GM23338 (cell line): ENCODE measurements at places on chromosomes 2 and 18.
A peak's percentile ranks its signal among the peaks of the same experiment; 100 is the strongest.

DNA sequence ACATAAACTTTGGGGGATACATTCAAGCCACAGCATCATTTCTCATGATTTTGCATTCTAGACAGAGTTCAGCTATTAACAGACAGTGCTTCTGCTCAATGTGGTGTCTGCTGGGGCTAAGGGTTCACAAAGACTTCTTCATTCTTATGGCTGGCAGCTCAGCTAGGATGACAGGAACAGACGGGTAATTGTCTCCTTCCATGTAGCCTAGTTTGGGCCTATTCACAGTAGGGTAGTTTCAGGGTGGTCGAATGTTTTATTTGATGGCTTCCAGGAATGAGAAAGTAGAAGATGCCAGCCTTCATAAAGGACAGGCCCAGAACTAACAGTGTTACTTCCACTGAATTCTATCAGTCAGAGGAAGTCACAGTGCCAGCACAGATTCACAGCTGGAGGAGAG lies 26.0 kb upstream of the BCL2L11 start:
- no peak for DNase-seq

DNA sequence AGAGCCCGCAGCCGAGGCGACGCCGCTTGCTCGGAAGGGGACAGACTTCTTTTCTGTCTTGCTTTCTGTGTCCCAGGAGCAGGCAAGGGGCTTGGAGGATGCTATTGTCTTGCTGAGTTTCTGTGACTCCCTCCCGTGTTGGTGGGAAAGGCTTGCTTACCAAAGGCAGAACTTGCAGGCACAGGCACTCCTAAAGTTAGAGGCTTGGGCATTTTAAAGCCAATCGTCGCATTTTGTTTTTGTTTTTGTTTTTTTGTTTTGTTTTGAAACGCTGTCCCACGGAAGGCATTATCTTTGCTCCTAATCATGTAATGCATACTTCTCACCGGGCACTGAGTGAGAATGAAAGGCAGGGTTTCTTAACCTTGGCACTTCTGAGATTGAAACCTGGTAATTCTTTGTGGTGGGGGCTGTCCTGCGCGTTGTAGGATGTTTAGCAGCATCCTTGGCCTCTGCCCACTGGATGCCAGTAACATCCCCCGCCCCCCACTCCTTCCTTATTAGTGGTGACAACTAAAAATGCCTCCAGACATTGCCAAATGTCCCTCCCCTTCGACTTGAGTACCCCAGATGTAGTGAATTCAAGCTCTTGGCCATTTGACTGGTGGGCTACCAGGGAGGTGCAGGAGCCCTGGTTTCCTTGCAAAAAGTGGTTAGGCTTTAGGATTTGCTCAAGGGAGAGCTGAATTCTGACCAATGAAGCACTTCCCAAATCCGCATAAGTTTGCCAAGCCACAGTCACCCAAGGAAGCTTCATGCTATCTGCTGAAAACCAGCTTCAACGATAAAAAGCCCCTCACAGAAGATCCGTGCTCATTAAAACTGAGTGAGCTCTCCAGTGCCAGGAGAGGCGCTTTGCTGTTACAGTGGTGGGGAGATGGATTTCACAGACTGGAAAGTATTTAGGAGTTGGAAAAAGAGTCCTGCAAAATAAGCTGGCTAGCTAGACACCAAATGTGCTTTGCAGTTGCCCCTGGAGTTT lies 1.2 kb downstream of the ANTXR1 start:
- DNase-seq: peak; percentile 43

DNA sequence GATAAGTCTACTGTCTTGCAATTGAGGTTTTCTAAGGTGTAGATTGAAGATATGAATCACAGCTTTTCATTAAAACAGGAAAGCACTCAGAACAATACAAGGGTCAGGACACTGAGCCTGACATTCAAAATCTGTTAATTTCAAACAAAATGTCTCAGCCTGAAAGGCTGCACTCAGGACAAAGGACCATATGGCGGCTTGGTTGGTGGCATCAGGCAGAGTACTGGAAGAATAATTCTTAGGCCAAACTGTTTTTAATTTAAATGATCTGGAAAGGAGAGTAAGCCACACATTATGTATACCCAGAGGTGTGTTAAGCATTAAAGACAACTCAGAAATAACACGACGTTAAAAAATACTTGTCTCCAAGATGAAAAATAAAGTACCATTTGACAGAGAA lies 85.9 kb downstream of the SKA1 start:
- DNase-seq: no peak

GRCh38 chr18:45962866-45963265 lies 4.3 kb downstream of the EPG5 start:
- DNase-seq: no peak

DNA sequence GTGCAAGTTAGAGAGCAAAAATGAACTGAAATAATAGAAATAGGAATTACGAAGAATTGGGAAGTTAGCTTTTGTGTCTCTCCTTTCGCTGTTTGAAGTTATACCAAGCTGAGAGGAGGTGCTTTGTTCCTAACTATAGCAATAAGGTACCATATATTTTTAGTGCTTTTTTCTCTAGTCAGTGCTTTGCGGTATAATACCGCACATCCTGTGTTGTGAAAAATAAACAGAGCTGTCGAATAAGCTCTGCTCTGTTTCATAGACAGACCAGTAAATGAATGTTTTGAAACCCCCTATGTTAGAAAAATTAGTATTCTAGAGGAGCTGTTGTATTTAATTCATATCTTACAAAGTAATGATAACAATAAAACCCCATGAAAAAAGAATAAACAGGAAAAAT lies 130.8 kb downstream of the MAP4K4 start:
- no peak for DNase-seq

GRCh38 chr18:76588601-76589226 lies 93.7 kb upstream of the ZNF516 start:
- peak; percentile 27 for DNase-seq

GRCh38 chr2:45904946-45905631 lies 253.6 kb downstream of the PRKCE start:
- no peak for DNase-seq

DNA sequence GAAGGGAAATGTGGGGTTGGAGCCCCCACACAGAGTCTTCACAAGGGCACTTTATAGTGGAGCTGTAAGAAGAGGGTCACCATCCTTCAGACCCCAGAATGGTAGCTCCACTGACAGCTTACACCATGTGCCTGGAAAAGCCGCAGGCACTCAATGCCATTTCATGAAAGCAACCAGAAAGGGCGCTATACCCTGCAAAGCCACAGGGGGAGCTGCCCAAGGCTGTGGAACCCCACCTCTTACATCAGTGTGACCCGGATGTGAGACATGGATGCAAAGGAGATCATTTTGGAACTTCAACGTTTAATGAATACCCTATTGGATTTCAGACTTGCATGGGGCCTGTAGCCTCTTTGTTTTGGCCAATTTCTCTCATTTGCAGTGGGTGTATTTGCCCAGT lies 694.7 kb downstream of the CBLN2 start:
- peak; percentile 3 for DNase-seq

GRCh38 chr18:58894930-58895329 lies 30.3 kb downstream of the ZNF532 start:
- no peak for DNase-seq

DNA sequence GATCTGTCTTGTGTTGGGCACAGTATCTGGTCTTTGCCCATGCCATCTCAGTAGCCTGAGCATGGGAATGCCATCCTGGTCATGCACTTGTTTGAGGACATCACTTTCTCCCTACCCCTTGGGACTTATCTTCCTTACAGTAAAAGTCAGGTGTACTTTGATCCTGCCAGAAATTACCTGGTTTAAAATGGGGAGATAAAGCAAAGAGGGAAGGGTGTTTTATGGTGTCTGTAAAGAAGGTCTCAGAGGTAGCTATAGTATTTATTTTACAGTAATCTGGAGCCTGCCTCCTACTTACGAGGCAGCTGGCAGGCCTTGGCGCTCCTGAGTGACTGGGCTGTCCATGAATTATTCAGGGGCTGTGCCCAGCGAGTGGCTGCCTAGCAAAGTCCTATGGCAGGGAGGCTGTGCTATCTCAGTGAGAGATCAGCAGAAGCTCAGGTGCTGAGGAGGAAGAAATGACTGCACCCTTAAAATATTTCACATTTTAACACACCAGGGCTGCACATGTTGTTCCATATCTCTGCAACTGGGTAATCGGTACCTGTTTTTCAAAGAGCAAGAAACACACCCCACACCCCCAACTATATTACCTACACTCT lies 93.9 kb downstream of the SPTBN1 start:
- no peak for DNase-seq

DNA sequence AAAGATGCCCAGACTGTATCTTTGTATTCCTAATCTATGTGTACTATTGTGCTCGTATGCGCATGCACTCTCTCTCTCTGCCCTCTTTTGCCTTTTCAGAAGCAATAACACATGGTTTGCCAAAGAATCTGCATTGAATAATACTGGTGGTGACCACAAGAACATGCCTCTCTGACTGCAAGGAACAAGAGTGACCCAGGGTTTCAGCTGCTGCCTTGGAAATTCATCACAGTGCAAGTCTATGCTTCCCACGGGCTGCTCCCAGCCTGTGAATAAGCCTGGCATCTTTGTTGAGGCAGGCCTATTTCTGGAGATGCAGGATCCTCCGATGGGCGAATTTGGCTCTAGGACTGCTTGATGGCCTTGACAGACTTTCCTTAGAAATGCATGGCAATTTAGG lies 689.4 kb upstream of the FANCL start:
- no peak for DNase-seq

DNA sequence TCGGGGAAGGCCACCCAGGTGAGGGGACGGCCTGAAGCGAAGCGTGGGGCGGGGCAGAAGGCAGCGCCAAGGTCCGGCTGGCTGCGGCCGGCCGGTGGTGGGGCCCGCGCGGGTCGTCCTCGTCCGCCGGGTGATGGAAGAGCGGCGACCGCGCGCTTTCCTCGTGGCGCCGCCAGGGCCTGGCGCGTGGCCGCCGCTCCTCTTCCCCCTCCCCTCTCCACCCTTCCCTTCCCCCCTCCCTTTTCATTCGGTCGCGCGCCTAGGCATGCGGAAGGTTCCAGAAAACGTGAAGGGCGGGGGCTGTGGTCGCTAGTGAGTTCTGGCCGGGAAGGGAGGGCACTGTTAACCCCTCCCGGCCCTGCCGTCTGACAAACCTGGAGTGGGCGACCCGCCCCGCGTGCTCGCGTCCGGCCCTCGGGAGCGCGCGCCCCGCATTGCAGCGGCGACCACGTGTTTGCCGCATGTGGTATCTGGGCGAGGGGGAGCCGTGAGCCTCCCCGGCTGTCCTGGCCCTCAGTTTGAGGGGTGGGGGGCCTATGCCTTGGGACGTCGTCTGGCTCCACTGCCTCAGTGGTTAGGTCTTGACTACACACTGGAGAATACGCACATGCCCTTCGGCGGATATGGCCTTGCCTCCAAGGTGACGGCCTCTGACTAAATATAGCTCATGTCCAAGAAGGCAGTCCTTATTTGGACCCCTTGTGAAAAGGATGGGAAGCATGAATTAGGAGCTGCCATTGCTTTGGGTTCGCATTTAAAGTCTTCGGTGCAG lies 579 bp downstream of the MAT2A start:
- DNase-seq: peak; percentile 61

GRCh38 chr18:77482190-77483085 lies 232.8 kb downstream of the GALR1 start:
- DNase-seq: no peak

DNA sequence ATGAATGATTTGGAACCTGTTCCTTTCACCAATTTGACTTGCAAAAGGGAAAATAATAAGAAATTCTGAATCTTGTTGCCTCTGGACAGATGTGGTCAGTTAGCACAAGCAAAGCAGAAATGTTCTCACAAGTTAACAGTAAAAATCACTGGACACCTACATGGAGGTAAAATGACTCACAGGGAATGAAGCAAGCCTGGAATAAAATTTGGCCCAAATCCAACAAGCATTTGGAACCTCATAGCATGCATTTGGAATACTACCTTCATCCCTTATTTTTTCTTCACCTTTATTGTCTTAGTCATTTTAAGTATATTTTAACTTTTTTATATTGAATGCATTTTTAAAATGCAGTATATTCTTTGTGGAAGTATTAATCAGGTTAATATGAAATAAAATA lies 602.9 kb downstream of the ARHGAP15 start:
- no peak for DNase-seq
